ENCODE measurements at places on chromosomes 2 and 18. TPM values are rescaled to one million over a fixed set of nuclear protein-coding genes. Genes with fewer than 3 reads are reported as not detected.

Gene PSMA8
- 2.1 TPM for total RNA-seq

DNA sequence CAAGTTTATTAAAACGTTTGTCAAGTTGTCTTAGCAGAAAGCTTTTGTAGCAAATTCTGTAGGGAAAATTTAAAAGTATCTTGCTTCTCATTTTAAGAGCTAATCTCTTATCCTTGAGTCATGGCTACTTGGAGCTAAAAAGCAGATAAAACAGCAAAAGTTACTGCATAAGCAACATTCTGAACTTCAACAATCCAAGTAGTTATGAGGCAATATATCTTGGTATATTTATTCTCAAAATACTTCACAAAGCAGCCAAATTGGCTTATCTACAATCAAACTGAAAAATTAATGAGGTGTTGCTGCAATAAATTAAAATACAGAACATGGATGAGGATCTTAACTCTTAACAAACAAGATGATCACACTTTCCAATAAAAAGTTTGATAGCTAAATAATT lies 306.5 kb downstream of the PIEZO2 start:
- DNase-seq, result no peak

DNA sequence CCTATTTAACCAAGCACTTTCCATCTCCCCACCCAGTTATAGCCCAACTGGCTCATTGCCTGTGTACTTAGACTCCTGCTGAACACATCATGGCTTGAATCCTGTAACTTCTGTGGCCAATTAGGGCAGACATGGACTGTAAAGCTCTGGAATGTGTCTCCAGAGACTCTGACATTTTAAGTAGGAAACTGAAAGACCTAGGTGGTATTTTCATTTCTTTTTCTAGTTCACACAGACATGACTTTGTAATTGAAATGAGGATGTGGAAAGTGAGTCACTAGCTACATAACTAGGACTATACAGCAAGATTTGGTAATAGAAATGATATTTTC lies 12.2 kb downstream of the DOK1 start:
- DNase-seq, result no peak

DNA sequence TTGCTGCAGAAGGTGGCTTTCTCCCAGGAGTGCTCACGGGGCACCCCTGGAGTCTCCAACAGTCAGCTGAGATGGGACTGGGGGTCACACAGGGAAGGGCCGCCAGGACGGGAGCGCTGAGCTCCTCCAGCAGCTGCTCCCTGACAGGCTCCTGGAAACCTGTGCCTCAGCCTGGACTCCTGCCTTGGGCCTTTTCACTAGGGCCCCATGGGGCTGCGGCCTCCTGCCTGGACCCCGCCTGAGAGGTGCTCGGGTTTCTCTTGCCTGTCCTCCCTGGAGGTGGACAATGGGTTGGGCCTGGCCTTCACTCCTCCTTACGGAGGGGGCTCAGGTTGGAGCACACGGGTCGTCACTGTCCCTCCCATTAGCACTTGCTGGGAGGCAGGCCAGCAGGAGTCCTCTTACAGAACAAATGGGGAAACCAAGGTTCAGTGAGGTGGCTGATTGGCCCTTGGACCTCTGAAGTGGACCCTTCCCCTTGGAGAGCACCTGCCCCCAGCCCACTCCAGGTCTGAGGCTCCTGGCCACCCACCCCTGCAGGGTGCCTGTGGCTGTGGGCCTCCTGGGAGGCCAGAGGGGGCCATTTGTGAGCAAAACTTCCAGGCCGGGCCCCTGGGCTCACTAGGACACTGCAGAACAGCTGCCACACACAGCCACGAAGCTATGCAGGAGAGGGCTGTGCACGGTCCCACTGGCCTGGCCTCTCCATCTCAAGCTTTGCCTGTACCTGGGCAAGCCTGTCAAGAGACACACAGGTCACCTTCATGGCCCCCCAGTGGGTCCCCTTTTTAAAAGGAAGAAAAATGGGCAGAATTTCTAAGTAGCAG lies 57.1 kb upstream of the ODC1 start:
- no peak for DNase-seq

DNA sequence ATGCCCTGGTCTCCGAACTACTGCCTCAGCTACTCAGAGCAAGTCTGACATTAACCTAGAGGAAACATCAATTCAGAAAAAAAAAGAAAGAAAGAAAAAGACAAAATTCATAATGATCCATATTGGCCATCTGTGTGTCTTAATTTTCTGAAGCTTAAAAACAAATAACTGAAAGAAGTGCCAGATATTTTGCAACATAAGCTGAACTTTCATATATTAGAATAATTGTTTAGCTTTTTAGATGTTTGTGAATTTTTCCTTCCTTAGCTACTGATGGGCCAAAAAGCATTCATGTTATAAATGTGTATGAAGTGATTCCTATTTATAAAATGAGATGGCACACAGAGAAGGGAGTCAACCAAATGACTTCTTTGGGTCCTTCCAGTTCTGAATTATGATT lies 555.0 kb upstream of the CHAC2 start:
- no peak for DNase-seq

DNA sequence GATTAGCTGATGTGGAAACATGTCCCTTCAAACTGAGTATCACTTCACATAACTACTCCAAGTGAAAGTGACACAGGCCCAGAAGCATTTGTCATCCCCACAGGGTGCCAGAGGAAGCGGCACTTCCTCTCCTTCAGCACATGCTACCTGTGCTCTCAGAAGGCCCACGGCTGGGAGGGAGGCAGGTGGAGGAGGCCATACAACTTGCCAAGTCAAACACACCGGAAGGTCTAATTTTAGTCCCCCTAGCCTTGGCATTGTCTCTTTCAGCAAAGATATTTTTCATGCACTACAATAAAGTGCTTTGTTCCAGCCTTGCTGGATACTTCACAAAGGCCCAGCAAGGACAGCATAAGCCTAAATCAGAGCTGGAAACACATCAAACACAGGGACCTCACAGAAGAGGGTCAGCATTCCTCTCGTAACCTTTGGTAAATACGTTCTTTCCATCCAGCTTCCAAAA lies 38.0 kb downstream of the VSNL1 start:
- DNase-seq, result no peak

GRCh38 chr18:8142131-8142711 lies 467.0 kb upstream of the RAB12 start:
- DNase-seq, result no peak
